ENCODE measurements at places on chromosomes 16 and 17. TPM values are rescaled to one million over a fixed set of nuclear protein-coding genes. Genes with fewer than 3 reads are reported as not detected.

- DNase-seq: no peak
These were observed 24.5 kb downstream of the OR1D5 start for GRCh38 chr17:3038941-3039340.

DNA sequence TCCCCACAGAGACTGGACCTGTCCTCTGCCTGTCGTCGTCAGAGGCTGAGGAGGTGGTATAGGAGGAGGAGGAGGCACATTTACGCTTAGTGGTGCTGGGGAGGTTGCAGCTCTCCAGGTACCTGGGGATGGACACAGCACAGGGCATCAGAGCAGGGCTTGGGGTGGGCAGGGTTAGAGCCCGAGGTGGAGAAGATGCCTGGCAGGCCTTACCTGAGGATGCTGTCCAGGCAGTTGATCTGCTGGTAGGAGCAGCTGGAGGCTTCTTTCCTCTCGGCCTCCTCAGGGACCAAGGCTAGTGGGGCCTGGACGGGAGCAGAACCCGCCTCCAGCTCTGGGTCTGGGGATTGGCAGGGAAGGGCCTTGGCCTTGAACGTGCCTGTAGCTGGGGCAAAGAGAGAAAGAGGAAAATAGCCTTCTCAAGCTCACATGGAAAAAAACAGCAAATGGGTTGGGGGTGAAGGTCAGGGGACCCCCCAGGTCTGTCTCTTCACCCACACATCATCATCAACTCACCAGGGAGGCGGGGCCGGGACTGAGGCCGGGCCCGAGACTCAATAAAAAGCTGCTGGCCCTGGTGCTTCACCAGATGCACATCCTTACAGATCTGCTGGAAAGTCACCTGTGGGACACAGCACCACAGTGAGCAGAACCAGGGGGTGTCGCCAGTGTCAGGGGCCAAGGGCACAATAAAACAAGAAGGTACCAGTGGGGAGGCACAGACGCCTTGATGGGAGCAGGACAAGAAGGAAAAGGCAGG lies 5.6 kb downstream of the PER1 start:
- DNase-seq: no peak

GRCh38 chr16:56657555-56658326 lies at the start of gene MT1F:
Gene MT1F, plus strand, starts transcription at chr16:56657959. Its CDS starts 100 bp downstream, at chr16:56658059.
- no peak for DNase-seq

DNA sequence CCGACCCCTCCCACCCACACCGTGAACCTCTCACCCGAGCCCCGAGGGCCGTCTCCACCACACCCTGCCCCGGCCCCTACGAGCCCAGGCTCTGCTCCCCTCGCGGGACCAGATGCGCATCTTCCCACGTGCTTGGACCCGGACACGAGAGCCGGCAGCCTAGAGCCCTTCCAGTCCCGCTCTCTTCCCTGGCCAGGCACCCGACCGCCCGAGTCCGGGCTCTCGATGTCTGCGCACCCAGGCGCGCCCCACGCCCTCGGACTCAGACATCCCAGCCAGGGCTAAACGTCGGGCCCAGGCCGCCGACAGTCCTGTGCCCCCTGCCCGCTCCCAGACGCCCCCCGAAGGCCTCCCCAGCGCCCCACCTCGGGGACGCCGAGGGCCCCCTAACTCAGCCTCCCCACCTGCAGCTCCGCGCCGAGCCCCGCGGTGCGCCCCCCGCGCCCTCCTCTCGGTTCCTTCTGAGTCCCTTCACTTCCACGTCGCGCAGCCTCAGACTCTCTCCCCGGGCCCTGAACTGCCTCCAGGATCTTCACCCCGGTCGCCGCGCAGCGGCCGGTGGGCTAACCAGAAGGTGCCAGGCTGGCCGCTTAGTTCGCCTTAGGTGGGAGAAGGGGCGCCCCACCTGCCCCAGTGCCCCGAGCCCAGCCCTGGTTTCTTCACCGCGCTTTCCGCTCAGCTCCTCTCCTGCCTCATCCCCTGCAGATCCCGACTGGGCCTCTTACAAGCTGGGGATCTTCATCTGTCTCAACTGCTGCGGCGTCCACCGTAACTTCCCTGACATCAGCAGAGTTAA lies 688 bp downstream of the ADAP2 start:
- no peak for DNase-seq

- DNase-seq: no peak
These were observed 69.5 kb downstream of the USP31 start for GRCh38 chr16:23079675-23080301.

GRCh38 chr17:74807925-74808324 lies 31.8 kb upstream of the NAT9 start:
- no peak for DNase-seq

DNA sequence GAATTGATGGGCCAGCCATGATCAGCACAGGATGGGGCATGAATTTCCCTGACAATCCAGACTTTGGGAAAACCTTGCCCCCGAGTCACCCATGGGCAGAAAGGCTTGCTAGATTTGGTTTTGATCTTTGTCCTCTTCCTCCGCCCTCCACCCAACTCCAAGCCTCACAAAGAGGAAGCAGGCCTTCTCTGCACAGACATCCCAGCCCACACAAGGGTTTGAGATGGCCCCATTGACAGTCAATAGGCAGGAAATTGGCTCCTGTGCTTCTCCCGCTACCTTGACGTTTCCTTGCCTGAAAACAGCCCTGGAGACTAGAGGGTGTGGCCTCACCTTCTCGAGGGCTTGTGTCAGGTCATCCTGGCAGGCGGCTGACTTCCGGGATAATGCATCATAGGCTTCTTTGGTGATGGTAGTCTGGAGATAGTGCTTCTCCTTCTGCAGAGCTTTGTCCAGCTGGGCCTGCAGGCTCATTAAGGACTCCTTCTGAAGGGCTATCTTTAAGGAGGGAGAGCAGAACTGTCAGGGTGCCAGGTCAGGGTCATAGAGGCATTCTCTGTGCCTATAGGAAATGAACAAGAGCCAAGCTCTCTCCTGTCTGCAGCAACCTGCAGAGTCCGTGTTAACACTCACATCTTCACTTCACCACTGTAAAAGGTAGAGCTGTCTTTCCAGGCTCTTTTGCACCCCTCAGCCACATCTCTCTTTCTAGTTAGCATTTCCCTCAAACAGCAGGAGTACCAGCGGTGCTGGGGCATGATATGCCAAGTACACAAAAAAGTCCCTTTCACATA lies 32.2 kb downstream of the DHX38 start:
- no peak for DNase-seq

- DNase-seq: no peak
These were observed 752 bp downstream of the TBC1D24 start for GRCh38 chr16:2475413-2476344.

- DNase-seq: no peak
These were observed 10.3 kb upstream of the SAMD14 start for GRCh38 chr17:50139950-50140885.

DNA sequence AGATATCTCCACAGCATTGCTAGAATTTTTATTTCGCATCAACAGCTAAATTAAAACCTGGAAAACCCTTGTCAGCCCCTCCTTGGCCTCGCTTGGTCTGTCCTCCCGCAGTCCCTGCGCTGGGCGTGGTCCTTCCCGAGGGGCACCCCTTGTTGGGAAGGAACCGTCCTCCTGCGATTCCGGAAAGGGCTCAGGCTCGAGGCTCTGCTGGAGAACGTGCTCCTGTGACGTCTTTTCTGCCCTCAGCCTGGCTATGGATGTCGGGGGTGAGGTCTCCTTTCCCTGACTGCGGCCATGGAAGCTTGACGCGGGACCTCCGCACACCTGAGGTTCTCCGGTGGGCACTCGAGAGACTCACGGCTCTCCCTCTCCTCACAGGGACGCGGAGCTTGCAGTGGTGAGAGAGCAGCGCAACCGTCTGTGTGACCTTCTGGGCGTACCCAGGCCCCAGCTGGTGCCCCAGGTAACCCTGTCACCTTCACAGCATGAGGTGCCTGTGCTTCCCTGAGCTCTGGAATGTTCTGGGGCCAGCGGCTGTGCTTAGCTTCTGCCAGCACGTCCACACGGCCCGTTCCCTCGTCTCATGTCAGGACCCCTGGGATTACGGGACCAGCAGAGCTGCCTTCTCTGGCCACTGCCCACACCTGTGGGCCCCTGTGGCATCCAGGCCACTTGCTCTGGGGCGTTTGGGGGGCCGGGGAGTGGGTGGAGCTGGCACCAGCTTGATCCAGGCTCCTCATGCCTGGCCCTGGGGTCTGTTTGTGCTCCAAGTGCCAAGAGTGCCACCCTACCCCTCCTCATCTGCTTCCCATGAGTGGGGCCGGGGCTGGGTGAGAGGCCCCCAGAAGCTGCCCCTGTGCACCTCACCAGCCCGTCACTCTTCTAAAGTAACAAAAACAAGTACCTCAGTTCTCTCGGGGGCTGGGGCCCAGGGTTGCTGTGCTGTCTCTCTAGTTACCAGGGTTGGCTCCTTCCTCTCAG lies 101.5 kb upstream of the ZNF750 start:
- DNase-seq: no peak

DNA sequence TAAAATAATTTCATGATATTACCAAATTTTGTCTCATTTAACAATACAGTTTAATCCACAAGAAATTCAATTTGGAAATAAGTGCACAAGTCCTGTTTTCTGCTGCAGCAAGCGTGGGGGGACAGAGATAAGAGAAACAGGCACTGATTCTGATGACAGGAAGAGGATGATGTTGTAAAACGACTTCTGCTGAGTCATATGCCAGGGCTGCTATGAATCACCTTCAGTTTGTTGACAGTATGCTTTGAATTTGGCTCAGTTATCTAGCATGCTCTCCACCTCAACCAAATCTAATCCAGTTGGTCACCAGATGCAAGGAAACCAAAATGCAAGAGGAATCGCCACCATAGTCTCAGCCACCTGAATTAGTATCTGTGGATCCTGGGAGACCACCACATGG lies 244.1 kb upstream of the MON1B start:
- no peak for DNase-seq

DNA sequence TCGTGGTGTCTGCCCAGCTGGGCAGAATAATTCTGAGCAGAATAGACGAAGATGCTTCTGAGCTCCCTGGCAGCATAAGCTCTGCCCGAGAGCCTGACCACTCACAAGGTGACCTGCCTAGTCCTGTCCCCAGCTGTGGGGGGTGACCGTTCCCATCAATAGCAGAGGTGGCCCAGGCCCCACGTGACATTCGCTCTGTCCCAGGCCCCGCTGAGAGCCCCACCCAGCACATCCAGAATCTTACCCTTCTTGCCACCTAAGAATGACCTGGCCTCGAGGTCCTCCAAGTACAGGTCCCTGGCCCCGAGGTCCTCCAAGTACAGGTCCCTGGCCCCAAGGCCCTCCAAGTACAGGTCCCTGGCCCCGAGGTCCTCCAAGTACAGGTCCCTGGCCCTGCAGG lies 695 bp upstream of the TMEM204 start:
- DNase-seq: no peak

DNA sequence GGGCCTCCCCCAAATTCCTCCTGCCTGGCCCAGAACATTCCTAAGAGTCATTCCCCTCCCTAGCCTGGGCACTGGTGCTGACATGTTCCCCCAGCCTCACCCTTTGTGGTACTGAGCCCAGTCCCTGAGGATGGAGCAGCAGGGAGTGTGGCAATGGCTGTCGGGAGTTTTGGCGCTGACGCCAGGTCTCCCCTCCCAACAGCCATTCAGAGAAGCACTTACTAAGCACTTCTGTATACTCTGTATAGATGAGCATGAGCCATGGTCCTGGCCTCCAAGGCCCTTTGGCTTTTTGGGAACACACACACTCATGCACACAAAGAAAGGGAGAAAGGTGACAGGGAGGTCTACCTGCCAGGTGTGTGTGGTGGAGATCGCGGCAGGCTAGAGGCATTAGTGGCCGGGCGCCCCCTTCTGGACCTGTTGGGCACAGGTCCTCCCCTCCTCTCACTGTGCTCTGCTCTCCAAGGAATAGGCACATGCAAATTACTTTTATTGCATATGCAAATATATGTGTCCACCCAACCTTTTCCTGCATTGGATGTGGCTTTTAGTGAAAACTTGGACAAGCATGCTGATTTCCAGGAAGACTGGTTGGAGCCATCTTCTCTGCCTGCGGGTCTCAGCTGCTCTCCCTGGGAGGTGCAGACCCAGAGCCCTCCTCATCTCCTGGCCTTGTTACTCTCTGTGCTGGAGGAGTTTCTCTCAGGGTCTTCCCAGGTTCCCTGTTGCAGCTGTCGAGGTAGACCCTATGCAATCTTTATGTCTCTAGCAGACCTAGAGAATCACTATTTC lies 17.4 kb upstream of the C17orf107 start:
- DNase-seq: no peak

- DNase-seq: no peak
These were observed 123.0 kb downstream of the RPTOR start for GRCh38 chr17:80667462-80668277.

DNA sequence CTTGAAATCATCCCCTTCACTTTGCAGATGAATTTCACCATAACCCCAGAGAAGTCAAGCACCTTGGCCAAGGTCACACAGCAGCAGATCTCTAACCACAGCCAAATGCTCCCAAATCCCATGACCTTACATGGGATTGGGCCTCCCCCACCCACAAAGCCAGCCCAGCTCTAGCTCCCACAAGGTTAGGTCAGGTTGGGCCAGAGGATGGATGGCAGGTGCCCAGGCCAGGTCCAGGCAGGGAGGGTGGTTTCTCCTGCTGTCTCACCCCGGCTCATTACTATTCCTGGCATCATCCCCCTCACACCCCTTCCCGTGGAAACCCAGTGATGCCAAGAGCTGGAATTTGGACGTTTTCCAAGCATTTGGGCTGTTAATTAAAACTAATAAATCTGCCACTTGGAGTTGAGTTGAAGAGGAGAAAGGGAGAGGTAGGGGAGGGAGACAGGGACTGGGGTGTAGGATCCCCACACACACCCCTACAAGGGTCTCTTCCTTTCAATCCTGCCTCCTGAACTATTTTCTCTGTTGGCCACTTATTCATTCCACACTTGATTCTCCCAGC lies 181.6 kb downstream of the TMEM132E start:
- no peak for DNase-seq

GRCh38 chr17:32769846-32770245 lies 107.1 kb downstream of the MYO1D start:
- DNase-seq: no peak

DNA sequence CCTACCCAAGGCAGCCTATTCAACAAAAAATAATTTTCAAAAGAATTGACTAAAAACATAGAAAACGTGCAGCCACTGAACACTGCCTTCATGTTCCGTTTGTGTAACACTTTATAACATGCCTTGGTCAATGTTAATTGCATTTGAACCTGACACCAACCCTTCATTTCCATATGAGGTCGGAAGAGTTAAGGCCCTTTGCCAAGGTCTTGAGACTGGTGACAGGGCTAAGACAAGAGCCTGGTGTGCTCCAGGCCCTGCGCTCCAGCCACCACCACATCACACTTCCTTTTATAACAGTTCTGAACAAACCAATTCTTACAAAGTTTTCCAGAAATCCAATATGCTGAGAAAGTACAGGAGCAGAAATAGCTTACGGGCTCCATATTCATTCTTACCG lies 4.2 kb downstream of the BBS2 start:
- no peak for DNase-seq

ZNF423 gene
- 16.2 TPM for total RNA-seq

CHST5 gene
- total RNA-seq: 0.56 TPM

STH gene
- total RNA-seq: not detected

CNTNAP1 gene
- 19.6 TPM for total RNA-seq

BRD7 gene
- total RNA-seq: 56.9 TPM

UBE2Z gene
- 90.7 TPM for total RNA-seq

WNT9B gene
- total RNA-seq: not detected

CCL3 gene
- 42.9 TPM for total RNA-seq

TOX3 gene
- total RNA-seq: not detected

CD300H gene
- total RNA-seq: not detected
